ENCODE measurements at places on chromosomes 3 and 15.

- DNase-seq: no peak
Observed at GRCh38 chr15:67843571-67844387, 3.9 kb upstream of the RNU6-1 start.

GRCh38 chr3:52838561-52839267 is 3.9 kb upstream of the MUSTN1 start:
- no peak for DNase-seq

GRCh38 chr15:59457103-59457502 is 19.1 kb downstream of the FAM81A start:
- DNase-seq: no peak

DNA sequence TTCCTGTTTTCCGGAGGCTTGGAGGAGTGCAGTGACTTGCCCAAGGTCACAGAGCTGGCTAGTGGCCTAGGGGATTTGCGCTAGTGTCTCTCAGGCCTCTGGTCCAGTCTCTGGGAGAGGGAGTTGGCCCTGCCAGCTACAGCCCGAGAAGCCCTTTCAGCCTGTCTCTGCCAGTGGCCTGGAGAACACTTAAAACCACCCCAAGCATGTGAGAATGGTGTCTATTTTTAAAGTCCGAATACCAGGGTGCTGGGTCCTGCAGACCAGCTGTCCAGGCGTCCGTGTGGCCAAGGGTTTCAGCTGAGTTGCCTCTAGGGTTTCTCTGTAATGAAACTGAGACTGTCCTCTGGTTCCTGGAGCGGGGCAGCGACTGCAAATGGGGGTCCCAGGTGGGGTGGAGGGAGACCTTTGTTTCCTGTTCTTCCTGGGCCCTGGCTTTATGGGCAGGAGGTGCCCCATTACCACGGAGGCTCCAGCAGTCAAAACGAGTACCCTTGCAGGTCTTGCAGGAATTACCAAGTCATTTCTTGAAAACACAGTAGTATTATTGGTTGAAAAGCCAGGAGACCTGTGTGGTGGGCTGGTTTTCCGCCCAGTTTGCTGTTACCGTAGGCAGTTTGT is 2.2 kb downstream of the CAND2 start:
- no peak for DNase-seq

DNA sequence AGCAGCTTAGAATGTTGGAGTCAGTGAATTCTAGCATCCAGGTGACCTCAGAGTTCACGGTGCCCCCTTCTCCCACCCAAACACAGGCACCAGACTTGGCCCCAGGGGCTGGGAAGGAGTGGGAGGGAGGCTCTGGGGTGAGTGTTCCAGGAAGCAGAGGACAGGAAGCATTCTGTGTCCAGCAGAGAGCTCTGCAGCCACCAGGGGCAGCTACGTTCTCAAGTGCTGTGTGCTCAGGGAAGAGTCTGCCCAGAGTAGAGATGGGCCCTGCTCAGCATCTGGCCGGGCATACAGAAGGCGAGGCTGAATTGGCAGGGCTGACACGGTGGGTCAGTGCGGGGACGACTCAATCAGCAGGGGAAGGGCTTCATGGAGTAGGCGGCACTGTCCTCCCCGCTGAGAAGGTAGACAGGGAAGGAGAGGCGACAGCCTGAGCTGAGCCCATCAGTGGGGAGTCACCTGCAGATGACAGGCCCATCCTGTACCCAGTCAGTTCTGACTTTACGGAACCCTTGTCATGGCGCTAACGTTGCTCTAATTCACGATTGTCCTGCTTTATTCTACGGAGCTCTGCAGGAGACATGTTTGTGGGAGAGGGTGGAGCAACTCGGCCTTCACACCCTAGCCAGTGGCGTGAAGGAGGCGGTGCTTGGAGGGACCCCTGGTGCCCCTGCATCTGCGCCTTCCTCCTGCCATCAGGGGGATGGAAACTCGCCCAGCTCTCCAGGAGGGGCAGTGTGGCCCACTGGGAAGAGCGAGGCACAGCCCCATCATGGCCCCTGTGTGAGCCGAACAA is 82.2 kb downstream of the C3orf70 start:
- DNase-seq: no peak

DNA sequence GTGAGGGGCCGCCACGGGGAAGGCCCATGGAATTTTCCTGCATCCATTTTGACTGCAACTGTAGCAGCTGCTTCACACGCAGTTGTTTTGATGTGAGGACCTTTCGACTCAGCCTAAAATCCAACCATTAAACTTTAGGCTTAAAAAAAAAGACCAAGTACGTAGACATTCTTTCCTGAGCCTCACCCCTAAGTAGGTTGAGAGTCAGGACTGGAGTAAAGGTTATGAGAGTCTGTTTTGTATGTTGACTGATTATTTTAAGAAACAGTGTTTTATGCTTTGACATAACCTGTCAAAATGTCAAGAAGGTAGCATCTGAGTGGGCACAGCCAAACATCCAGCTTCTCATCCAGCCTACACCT is 45.7 kb upstream of the AMOTL2 start:
- DNase-seq: no peak

- no peak for DNase-seq
Observed at GRCh38 chr15:38883987-38884386, 319.4 kb upstream of the RASGRP1 start.

DNA sequence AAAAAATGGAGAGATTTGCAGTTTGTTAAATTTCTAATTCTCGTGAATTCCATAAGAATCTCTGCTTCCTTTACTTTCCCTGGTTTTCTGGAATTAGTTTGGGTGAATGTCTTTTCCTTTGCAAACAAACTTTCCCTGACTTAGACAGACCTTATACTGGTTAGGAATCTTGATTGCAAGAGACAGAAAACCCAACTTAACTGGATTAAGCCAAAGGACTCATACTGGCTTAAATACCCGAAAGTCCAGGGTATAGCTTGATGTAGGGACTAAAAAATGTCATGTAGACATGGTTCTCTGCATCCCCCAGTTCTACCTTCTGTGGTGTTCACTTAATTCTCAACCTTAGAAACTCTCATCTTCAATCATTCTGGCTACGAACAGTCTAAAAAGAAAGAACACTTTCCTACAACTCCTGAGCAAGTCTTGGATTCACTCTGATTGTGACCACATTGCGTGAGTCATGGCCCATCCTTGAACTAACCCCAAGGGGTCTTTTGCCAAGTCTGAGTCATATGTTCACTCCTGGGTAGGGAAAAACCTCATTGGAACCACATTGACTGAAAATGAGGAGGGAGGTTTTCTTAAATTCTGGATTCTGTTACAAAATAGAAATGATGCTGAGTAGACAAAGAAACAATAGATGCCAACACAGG is 136.0 kb upstream of the DAZL start:
- no peak for DNase-seq

GRCh38 chr15:29945943-29946596 is 123.8 kb upstream of the TJP1 start:
- DNase-seq: no peak

- DNase-seq: no peak
Observed at GRCh38 chr3:142782616-142783015, 58.8 kb downstream of the TRPC1 start.

DNA sequence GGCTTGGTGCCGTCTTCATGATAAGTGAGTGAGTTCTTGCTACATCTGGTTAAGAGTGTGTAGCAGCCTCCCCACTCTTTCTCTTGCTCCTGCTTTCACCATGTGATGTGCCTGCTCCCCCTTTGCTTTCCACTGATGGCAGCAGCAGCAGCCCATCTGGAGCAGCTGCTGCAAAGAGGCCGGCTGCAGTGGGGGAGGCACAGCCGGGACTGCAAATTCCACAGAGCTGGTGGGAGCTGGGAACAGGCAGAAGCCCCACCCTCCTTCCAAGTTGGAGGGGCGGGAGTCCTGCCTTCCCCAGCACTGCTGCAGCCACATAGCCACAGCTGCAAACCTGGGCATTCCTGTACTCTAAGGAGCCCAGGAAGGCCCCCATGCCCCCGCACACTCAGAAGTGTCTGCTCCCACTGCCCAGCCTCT is 62.8 kb upstream of the IMPG2 start:
- DNase-seq: no peak

- DNase-seq: no peak
Observed at GRCh38 chr15:56034514-56034913, 41.1 kb upstream of the NEDD4 start.

- no peak for DNase-seq
Observed at GRCh38 chr3:120471643-120472042, 20.9 kb upstream of the FSTL1 start.

DNA sequence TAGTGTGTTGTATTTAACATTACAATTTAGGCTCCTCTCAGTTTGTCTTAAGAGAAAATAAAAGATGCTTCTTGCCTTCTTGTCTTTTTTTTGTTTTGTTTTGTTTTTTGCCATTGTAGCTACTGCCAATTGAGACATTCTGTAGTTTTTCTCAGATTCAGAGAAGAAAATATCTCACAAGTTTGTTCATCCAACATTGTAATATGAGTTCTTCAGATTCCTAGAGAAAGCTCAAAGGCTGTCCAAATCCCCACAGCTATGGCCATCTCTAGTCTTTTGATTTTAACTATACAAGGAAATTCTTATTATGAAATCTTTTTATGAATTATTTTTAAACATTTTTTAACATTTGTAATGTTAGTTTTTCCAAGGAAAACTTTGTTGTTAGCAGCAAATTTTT is 264.7 kb downstream of the RBMS3 start:
- DNase-seq: no peak

DNA sequence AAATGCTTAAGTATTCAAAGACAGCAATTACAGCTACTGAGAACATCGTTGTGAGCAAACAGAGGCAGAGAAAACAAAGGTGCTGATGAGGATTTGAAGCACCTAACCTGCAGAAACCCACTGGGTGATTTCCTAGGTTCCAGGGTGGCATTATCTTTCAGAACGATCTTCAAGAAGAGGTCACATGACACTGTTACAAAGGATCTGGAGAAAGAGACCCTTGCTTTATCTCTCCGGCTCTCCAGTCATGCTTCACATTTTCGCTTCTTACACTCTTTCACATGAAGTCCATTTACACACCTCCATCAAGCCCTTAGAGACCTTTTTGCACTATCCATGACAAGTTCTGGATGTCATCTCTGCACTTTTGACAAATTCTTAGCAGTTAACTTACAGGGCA is 70.8 kb downstream of the GOLGA8B start:
- DNase-seq: no peak

DNA sequence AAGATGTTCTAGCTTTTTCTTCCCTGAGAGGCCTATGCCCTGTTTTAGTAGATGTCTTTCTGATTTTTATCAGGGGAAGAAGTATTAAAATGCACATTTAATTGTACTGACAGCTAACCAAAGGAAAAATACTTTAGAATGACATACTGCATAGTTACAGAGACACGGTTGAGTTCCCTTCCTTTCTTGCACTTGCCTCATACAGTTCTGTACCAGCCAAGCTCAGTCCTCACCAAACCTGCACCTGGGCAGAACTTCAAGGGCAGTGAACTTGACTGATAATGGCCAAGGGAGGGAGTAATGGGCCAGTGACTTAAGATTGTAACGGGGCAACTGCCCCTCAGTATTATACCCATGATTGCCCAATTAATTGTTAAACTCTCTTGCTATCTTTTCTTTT is 34.1 kb upstream of the RASGRP1 start:
- DNase-seq: no peak

DNA sequence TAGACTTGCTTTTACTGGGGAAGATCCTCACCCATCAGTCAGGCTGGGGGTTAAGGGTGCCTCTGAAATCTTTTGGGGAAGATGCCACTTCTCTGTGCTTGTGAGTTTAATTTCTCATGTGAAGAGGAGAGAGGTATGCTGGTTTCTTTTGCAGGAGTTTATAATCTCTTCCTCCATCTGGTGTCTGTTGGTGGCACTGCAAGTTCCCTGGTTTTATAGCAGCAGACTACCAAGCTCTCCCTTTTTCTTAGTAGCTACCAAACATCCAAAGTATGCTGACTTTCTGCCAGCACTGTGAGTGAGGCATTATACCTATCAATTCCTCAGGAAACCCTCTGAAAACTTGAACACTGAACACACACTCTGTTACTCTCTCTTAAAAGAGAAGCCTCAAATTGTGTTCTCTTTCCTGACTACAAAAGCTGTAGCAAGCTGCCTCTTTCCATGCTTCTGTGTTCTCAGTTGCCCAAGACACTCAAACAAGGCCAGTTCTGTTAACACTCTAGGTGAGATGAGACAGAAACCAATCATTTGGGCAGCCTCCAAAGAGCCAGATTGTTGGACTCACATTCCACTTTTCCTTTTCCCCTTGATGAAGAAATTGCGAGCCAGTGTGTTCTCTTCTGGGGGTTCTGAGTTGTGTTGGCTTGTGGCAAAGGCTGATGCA is 299.5 kb downstream of the GAP43 start:
- no peak for DNase-seq

DNA sequence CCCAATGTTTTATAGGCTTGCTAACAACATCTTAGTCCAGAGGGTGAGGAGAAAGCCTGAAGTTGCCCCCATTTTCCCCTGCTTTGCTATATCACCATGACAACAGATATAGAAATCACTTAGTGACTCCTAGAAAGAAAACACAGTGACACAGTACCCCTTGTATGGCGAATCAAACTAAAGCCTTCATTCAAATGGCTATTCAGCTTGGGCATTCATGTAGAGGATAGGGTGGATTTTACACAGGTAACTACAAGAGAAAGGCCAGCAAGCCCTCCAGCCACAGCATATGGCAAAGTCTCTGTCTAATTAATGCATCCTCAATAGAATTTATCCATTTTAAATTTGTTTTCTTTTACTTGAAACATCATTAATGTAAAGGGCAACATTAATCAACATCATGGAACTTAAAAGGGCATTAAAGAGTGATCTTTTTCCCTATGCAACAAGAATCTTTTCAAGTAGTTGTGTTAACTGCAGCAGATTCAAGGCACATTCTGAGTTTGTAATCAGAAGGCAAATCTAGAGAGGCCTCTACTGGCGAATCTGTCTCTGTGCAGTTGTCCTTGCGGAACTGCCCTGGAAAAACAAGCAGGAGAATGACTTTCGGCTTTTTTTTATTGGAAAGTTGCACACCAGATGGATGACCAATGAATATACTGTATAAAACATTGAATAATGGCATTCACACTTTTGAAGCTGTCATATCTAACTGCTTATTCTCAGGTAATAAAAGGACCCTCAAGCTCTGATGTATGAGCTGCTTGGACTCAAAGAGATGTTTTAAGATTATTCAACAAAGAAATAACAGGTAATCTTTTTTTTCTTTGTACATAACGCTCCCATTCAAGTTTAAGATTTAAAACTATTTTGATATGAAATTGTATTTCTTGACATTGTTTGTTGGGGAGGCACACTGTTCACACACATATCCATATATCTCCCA is 621.7 kb upstream of the AGTR1 start:
- DNase-seq: no peak

DNA sequence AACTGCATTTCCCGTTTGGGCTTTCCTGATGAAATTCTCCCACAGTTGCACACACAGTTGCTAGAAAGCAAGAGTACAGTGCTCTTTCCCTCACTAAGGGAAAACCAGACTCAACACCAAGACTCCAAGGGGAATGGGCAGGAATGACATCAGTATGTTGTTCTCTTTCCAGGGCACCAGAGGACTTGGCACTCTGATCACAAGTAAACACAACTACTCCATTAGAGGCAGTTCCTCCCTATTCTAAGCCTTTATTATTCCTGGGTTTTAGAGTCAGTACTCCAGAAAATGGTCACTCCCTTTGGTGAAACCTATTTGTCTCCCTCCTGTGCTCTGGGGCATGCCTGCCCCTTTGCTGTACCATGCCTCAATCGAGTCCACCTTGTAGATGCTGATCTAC is 52.3 kb upstream of the VGLL4 start:
- no peak for DNase-seq

- DNase-seq: no peak
Observed at GRCh38 chr3:124832782-124833709, 54.1 kb downstream of the ITGB5 start.
